ENCODE measurements at places on chromosomes 6 and 20.

DNA sequence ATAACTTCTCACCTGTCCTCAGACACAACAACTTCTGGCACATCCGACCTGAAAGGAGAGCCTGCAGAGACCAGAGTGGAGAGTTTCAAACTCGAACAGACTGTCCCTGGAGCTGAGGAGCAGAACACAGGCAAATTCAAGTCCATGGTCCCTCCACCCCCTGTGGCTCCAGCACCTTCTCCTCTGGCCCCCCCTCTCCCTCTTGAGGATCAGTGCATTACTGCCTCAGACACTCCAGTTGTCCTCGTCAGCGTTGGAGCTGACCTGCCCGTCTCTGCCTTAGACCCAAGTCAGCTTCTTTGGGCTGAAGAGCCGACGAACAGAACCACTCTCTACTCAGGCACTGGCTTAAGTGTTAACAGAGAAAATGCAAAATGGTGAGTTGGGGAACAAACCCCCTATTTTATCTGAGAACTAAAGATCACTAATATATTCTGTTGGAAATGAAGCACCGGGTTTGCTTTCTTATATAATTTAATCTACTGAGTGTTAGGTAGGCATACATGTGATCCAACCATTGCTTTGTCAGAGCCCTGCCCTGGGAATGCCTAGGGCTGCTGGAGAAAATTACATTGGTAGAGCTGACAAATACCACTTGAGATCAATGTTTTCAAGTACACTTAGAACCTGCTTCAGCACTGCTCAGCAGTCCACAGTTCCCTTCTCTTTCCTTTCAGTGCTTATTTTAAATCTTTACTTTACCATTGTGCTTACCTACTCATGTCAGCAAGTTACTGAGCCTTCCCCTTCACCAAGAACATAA, 77.5 kb upstream of the LTV1 start:
- no peak for DNase-seq

GRCh38 chr6:29831776-29832175, 4.2 kb downstream of the HLA-G start:
- no peak for DNase-seq

DNA sequence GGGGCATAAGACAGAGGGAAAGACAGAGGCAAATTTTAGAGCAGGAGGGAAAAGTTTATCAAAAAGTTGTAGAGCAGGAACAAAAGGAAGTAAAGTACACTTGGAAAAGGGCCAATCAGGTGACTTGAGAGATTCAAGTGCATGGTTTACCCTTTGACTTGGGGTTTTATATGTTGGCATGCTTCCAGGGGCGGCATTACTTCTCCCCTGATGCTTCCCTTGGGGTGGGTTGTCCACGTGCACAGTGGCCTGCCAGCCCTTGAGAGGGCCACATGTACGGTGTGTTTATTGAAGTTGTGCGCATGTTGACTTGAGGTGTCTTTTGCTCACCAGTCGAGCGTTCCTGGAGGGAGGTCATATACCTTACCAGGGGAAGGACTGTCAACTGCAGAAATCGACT, 259.5 kb upstream of the JARID2 start:
- no peak for DNase-seq

- DNase-seq = no peak
Observed at GRCh38 chr20:11791835-11792567, 125.7 kb upstream of the BTBD3 start.

- DNase-seq = no peak
Observed at GRCh38 chr20:40080041-40080652, 608.9 kb downstream of the MAFB start.

DNA sequence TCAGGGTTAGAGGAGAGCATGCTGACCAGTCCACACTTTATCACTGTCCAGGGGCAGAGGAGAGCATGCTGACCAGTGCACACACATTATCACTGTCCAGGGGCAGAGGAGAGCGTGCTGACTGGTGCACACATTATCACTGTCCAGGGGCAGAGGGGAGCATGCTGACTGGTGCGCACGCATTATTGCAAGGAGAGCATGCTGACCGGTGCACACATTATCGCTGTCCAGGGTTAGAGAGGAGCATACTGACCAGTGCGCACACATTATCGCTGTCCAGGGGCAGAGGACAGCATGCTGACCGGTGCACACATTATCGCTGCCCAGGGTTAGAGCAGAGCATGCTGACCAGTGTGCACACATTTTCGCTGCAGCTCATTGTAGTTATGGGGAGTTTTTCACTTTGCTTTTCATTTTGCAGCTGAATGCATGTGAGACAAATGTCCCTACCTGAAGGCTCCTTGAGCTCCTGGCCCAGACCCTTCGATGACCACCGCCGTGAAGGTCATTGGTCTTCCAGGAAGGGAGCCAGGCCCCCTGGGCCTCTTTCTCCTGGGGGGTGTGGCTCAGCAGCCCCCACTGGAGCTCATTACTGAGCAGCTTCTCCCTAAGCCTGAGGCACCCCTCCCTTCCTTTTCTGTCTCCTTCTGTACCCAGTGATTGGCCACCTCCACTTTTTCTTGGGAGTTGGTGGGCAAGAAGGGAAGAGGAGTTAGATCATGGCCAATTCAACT, 178.8 kb upstream of the AFDN start:
- DNase-seq = no peak

DNA sequence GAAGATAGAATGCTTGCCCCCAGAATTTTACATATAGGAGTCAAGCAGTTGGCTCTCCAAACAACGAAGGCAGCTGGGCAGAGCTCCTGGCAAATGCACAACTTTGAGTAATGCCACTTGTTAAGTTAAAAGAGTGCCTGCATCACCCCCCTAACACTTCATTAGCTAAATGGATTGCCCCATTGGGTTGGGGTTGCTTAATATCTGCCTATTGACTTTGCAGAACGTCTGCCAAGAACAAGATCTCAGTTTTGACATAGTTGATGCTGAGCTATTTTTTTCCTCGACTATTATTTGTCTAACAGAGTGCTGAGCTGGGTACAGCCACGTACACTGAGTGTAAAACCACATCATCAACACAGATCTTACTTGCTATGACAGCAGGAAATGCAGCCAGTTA, 12.1 kb downstream of the ANKRD60 start:
- peak; percentile 66 for DNase-seq

DNA sequence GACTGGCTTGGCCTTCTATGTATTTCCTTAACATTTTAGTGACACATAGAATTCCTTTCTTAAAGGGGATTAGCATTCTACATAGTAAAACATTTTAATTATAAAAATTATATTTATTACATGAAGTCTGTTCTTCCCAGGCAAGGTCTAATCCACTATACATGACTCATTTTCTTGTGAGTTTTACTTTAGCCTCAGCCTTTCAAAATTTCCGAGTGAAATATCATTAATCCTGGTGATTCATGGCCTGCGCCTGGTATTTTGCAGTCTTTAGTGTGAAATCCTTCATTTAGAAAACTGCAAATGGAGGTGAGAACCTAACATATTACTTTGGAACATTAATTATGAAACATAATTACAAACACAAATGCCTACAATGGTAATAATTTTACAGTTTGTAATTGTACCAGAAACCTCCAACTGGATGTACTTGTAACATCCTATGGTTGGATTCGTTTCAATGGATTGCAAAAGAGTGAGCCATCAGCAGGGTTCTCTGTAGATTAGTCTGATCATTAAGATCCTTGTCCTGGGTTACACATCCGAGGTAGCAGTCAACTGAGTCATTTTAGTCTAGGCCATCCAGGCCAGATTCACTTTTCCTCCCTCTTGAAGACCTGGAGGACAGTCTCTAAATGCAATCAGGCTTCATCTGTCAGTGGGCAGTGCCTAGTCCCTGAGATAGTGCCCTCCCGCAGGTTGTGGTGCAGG, 272.0 kb downstream of the PACRG start:
- DNase-seq = peak; percentile 49

DNA sequence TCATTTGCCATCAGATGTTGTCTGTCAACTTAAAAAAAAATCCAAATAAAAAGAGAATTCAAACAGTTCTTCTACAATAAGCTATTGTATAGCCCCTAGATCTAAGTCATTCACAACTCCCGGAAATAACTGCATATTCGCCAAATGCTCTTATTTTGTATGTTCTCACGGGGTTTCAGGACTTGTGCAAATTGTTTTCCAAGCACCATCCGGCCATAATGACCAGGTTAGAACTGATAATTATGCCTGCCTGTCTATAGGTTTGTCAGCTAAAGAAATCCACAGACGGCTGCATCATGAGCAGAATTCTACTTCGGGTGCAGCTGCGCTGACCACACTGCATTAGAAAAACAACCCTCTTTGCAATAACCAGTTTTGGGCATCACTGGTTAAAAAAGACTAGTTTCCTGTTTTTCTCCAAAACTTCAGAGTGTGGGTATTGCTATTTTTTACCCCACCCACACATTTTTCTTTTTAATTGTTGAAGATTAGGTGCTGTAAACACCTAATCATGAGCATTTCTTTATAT, 87.7 kb downstream of the HIVEP2 start:
- no peak for DNase-seq

- DNase-seq = no peak
Observed at GRCh38 chr6:76612954-76613353, 540.5 kb upstream of the IMPG1 start.

GRCh38 chr6:143902827-143903226, 38.6 kb downstream of the ZC2HC1B start:
- no peak for DNase-seq

DNA sequence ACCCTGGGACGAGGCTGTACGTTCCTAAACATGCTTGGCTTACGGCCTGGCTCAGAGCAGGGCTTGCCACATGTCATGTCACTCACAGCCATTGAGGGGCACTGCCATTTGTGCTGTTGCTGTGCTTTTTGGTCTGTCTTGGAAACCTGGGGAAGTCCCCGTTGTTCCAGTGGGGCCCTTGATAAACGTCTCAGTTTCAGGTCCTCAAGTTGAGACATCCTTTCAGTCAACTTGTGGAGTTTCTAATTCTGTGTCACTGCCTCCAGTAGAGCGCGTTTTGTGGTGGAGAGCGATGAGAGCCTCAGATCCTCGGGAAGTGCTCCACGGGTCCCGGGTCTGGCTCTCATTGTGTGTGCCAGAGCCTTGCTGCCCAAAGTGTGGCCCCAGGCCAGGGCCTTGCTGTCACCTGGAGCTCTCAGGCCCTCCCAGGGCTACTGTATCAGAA, 43.0 kb upstream of the CCR6 start:
- DNase-seq = no peak

DNA sequence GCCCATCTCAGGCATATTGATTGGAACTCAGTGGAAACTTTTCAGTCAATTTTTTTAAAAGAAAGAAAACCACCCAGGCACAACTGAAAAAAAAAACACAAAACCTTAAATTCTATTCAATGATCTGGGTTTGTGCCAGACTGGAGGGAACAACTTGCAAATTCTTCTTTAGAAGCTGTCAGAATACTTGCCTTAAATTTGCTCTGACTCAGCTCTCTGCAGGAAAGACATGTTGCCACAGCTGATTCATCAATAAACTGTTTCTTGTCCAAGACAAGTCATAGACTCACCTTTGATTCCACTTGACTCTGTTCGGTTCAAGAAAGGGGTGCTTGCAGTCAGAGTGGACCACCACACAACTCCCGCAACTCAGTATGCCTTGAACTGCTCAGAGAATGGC, 117.8 kb upstream of the F13A1 start:
- no peak for DNase-seq

DNA sequence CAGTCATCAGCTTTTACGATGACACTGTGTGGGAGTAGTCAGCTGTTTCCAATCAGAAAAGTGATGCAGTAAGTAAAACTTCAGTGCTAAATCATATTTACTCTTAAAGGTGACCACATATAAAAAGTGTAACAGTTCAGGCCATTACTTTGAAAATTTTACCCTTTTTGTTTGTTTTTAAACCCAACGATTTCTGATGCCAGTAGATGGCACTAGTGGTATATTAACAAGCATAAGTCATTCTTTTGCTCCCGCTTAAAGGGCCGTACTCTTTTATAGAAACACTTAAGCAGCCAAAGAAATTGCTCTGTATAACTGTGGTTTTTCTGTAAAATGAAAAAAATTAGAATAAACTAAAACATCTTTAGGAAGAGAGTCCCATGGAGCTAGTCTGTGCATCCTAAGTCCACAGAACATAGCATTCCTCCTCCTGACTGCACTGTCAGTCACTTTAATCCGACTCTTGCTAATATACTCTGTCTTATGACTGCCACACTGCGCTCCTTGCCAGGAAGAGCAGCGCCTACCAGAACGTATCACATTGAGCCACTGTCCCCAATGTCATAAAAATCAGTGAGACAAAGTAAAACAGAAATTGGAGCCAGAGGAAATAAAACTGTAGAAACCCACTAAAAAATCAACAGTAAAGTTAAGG, 25.0 kb downstream of the HEBP2 start:
- DNase-seq = peak; percentile 63

DNA sequence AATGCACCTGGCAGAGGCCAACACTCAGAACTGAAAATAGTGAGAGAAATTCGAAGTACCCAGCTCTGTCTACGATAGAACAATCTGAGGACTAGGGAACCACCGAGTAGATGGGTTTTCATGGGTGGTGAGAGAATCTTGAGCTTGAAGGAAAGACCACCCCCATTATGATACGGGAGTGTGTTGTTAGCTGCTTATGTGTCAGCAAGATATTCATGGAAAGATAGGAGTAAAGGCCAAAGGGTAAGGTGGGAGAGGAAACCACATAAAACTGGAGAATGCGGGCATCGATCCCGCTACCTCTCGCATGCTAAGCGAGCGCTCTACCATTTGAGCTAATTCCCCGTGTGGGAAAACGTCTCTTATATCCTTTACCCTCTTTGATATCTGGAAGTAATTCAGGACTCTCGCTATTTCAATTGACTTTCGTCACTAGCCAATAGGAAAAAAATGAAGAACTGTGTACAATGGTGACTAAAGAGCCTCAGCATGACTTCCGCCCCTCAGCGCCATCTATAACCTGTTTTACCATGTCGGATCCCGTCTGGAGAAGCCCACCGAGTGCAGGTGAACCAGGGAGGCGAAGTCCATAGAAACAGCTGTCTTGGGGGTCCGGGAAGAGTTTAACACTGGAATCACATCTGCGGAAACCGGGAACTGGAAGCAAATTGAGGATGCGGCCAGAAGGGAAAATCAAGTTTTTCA, 25.0 kb upstream of the ABT1 start:
- peak; percentile 77 for DNase-seq

GRCh38 chr20:11051136-11051535, 377.3 kb upstream of the JAG1 start:
- no peak for DNase-seq

- no peak for DNase-seq
Observed at GRCh38 chr20:62244644-62245108, 6.4 kb downstream of the OSBPL2 start.

DNA sequence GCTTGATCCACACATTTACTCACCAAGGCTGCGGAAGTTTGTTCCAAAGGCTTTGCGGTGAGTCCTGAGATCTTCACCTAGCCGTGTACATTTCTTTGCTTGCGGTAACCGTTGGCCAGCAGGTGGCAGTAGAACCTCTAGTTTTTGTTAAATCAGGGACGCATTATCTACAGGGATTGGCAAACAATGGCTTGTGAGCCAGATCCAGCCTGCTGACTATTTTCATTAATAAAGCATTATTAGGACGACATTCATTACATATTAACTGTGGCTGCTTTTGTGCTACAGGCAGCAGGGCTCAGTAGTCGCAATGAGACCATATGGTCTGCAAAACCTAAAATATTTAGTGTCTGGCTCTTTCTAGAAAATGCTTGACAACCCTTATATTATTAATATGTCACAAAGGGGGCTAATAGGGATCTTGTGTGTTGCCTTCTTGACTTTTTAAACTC, 174.1 kb downstream of the DOK5 start:
- peak; percentile 72 for DNase-seq

- no peak for DNase-seq
Observed at GRCh38 chr6:132750455-132751248, 7.1 kb downstream of the VNN2 start.

- no peak for DNase-seq
Observed at GRCh38 chr6:20575125-20575524, 40.9 kb downstream of the CDKAL1 start.

GRCh38 chr6:5958921-5959320, 47.8 kb downstream of the NRN1 start:
- no peak for DNase-seq

- no peak for DNase-seq
Observed at GRCh38 chr20:54356801-54357200, 118.6 kb upstream of the DOK5 start.

Measured in iris pigment epithelial cell (primary cell).